Stimulated activated CD8-positive, alpha-beta memory T cell treated with anti-CD3 and anti-CD28 coated beads, Interleukin-4, amount 100 ng/mL, for 4 hours (primary cell): ENCODE measurements at places on chromosomes 6 and 20.

DNA sequence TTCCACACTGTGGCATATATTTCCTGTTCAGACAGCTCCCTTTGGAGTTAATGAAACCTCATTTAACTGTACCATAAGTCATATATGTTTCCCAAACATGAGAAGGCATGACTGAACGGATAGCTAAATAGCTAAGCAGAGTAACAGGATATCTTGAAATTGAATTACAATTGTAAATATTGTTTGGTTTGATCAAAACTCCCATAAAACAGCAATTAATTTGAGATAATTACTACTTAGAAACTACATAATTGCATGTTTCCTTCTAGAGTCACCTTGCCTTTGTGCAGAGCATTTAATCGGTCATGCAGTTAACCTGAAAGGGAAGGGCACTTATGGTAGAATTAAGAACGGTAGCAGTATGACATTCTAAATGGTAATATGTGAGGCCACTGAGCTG, 179.0 kb upstream of the MAP3K7 start:
- no peak for DNase-seq

GRCh38 chr20:29349836-29350235, 1907.6 kb upstream of the DEFB115 start:
- DNase-seq, result no peak

- DNase-seq, result no peak
These were observed 96.3 kb upstream of the GCM1 start for GRCh38 chr6:53244958-53245357.

DNA sequence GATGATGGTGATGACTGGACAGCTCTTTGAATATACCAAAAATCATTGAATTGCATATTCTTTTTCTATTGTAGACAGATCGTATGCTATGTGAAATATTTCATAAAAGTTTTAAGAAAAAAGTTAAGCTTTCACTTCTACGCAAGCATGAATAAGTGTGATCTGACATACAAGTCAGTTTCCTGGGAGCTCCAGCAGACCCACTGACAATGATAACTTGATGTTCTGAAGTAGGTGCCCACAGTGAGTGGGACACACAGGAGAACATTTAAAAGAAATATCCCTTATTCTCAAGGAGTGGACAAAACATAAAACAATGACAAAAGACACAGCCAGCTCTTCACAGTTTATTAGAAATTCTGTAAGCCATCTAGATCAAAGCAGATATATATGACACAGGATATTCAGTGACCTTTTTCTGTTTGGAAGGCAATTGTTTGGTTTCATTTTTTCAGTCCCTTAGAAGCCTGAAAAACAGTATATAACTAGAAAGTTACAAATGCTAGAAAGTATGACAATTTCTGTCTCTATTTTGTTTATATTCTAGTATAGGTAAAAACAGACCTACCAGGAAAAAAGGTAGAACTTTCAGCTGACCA, 101.4 kb downstream of the IRF4 start:
- DNase-seq, result no peak

DNA sequence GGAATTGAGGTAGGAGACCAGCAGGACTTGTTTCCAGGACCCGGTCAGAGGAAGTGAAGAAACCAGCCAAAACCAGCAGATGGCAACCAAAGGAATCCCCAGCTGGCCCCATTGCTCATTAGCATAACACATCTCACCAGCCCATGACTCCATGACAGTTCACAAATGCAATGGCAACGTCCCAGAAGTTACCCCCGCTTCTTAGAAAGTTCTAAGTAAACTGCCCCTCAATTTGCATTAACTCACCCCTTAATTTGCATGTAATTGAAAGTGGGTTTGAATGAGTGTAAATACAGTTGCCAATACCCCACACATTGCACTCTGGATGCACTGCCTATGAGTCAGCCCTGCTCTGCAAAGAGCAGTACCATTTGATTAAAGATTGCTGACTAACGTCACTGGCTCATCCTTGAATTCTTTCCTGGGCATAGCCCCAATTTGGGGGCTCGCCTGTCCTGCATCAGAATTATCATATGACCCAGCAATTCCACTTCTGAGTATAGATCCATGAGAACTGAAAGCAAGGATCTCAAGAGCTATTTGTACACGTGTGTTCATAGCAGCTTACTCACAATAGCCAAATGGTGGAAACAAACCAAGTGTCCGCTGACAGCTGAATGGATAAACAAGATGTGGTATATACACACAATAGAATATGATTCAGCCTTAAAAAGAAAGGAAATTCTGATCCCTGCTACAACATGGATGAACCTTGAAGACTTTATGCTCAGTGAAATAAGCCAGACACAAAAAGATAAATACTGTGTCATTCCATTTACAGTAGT, 36.4 kb downstream of the MYLK4 start:
- no peak for DNase-seq

- no peak for DNase-seq
These were observed 63.2 kb downstream of the SEL1L2 start for GRCh38 chr20:13927171-13927570.

DNA sequence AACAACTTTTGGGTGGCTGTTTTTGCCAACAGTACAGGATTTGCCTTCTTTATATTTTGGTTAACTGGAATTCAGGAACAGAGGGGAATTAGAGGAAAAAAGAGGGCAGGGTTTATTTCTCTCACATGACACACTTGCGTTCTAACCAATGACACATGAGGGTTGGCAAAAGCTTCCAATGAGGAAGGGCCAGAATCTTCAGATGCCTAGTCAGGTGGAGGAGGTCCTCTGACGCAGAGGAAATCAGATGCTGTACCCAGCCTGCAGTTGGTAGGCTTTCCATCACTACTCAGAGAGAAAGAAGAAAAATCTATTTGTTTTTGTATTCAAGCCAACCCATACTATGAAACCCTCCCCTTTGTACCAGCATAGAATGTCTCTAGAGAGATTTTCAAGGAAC, 20.8 kb downstream of the TM9SF4 start:
- DNase-seq, result no peak

DNA sequence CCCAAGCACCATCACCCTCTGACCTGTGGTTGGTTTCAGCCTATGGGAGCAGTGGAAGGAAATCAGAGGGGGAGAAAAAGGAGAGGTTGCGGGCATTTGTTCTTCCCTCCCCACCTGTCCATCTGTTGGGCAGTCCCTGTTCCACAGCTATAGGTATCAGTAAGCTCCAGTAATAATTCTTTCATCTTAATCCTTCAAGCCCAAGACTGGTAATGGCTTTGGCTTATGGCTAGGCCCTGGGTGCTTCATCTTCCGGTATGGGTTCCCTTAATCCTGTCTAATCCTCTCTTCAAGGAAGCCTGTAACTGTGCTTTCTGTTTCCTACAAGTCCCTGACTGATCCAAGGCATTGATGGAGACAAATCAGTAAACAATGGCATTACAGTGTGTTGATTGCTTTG, 42.2 kb upstream of the STK35 start:
- no peak for DNase-seq

GRCh38 chr6:151087861-151088598, 151.7 kb upstream of the AKAP12 start:
- DNase-seq, result no peak

GRCh38 chr6:52498538-52499017, 78.3 kb downstream of the TRAM2 start:
- no peak for DNase-seq

DNA sequence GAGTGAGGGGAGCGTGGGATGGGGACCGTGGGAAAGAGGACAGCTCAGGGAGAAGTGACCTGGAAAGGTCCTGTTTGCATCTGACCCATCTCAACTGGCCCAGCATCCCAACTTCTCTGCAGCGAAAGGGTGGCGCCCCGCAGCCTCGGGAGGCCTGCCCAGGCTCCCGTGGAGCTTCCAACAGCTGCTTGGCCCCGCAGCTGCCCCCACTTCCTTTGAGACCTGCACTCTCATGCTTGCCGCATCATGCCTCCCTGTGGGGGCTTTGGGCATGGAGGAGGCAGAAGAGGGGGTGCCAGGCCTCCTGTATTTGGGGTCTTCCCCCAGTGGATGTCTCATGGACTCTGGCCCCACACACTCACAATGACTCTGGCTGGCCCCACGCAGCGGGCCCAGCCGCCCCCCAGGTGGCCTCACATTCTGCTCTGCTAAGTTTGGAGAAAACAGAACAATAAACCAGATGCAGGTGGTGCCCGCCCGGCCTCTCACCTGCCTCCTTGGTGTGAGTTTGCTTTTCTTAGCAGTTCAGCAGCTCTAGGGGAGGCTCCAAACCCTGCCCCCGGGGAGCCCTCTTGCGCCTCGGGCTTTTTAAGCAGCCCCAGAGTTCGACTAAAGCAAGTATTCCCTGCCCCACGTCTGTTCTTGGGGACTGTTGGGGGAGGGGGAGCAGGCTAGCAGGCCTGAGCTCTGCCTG, 40.7 kb downstream of the CPXM1 start:
- no peak for DNase-seq

DNA sequence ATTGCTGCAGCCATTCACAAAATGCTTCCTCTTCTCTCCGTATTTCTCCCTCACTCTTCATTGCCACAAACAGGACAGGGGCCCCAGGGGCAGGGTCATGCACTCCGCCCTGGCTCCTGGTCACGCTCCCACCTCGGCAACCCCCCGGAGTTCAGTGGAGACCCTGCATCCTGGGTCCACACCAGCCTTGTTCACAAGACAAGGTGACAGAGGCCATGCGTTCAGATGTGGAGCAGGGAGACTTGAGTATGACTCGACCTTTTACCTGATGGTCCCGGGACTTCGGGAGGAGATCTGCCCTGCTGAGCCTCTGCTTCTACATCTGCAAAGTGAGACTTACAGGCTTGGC, 49.4 kb downstream of the ANKRD60 start:
- DNase-seq, result no peak

DNA sequence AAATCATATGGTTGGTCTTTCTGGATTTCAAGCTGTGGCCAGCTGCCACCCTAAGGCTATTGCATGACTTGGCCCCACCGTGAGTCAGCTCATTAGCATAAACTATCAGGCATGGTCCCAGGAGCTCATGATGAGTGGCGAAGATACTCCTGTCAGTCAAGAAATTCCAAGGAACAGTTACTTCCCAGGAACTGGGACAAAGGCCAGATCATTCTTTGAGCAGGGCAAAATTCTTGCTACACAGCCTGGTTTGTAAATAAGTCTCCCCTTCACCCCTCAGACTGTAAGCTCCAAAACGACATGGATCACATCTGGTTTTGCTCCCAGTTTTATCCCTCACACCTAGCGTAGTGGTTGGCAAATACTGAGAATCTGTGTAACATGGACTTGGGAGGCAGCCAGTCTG, 33.0 kb upstream of the KIAA1586 start:
- no peak for DNase-seq

DNA sequence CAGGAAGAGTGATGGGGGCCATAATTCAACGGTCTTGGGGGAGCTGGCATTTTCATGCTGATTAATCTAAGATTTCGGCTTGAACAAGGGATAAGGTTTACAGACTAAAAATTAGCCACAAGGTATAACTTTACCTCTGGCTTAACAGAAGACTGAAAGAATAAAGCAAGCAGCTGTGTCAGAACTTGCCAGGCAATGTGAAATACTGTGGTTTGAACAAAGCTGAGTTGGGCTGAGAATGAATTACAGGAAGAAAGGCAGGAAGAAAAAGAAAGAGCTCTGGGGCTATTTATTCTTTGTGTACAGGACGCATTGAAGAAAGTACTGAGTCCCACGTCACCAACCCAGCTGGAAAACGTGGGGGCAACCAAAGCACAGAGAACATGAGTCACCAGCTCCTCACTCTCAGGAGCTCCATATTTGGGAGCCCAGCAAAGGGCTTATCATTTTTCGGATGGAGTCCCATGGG, 121.5 kb upstream of the NEDD9 start:
- peak; percentile 43 for DNase-seq

DNA sequence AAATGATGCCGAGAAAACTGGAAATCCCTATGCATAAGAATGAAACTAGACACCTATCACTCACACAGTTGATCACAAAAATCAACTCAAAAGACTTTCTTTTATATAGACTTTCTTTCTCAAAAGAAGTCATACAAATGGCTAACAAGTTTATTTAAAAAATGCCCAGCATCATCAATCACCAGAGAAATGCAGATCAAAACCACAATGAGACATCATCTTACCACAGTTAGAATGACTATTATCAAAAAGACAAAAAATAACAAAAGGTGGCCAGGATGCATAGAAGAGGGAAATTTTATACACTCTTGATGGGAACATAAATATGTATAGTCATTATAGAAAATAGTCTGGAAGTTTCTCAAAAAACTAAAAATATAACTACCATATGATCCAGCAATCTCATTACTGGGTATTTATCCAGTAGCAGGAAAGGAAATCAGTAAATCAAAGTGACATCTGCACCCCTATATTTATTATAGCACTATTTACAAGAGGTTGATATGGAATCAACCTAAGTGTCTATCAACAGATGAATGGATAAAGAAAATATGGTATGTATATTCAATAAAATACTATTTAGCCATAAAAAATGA, 3.4 kb upstream of the RNF217 start:
- DNase-seq, result no peak
